ENCODE measurements at places on chromosomes 2 and 18. TPM values are rescaled to one million over a fixed set of nuclear protein-coding genes. Genes with fewer than 3 reads are reported as not detected.

- peaks cover 7% of the 10 kb centered on the region for H3K4me1 ChIP-seq
- H3K27me3 ChIP-seq: no peaks in the 10 kb centered on the region
- no peak overlapping the region for H3K4me3 ChIP-seq
- H3K36me3 ChIP-seq: peaks cover 14% of the 10 kb centered on the region
- no peak for DNase-seq
Measured at GRCh38 chr2:47002480-47003381, 87.1 kb upstream of the MCFD2 start.

DNA sequence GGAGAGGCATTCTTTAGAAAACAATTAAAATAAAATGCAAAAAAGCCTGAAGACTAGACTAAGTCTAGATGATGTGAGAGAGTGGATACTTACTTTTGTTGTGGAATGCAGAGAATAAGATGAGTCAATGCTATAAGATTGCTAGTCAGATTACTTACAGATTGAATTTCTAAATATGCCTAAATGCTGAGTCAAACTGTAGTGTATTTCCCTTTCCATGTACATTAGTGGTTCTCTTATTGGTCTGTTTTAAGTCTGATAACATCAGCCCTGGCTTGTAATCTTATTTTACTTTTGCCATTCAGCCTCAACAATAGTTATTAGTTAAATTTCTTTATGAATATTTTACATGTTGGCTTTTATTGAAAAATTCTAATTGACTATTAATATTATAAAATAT lies 702.7 kb downstream of the SOCS6 start:
- no peak for DNase-seq
- H3K27ac ChIP-seq: no peak overlapping the region
- H3K4me1 ChIP-seq: no peaks in the 10 kb centered on the region
- no peak overlapping the region for H3K4me3 ChIP-seq
- no peaks in the 10 kb centered on the region for H3K27me3 ChIP-seq
- H3K36me3 ChIP-seq: no peaks in the 10 kb centered on the region

GRCh38 chr2:157922336-157922735 lies 46.2 kb upstream of the ACVR1 start:
- H3K4me1 ChIP-seq: no peaks in the 10 kb centered on the region
- H3K27ac ChIP-seq: no peak overlapping the region
- DNase-seq: no peak
- no peaks in the 10 kb centered on the region for H3K36me3 ChIP-seq
- H3K27me3 ChIP-seq: peaks cover 6% of the 10 kb centered on the region

- H3K4me3 ChIP-seq: no peak overlapping the region
- no peaks in the 10 kb centered on the region for H3K36me3 ChIP-seq
- no peaks in the 10 kb centered on the region for H3K4me1 ChIP-seq
- H3K27ac ChIP-seq: no peak overlapping the region
- DNase-seq: no peak
Measured at GRCh38 chr2:216925006-216925405, 65.1 kb upstream of the TNP1 start.

The CD226 gene
- total RNA-seq: 46.4 TPM

The SGO2 gene
- total RNA-seq: 35.0 TPM

DNA sequence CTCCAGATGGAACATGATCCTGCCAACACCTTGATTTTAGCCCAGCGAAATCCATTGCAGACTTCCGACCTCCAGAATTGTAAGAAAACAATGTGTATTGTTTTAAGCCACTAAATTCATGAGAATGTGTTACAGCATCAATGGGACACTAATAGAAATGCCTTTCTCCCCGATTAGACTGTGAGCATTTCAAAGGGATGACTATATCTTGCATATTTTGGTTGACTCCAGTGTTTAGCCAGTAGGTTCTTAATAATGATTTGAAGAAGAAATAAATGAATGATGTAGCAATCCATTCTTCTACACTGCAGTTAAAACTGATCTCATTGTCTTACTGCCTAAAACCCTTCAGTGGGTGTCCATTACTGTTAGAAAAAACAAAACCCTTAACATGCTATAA lies 67.4 kb upstream of the ACVR1C start:
- no peak for DNase-seq
- no peaks in the 10 kb centered on the region for H3K4me1 ChIP-seq
- H3K27ac ChIP-seq: no peak overlapping the region
- peaks cover 5% of the 10 kb centered on the region for H3K27me3 ChIP-seq
- peaks cover 1% of the 10 kb centered on the region for H3K36me3 ChIP-seq
- no peak overlapping the region for H3K4me3 ChIP-seq

The PLEKHM3 gene
- 8.7 TPM for total RNA-seq

Data from activated naive CD8-positive, alpha-beta T cell treated with anti-CD3 and anti-CD28 coated beads, Interleukin-2, amount 10 ng/mL, durations not matched to agents 7 days and 5 days (primary cell).